Ovary (tissue), 10 donors: ENCODE measurements at places on chromosomes 7 and 10.

- DNase-seq = no peak
Observed at GRCh38 chr10:105188737-105189462, 547.8 kb downstream of the SORCS3 start.

- no peak for DNase-seq
Observed at GRCh38 chr10:99733366-99733765, 1.3 kb downstream of the CUTC start.

GRCh38 chr7:157664034-157664433, 327.2 kb downstream of the DNAJB6 start:
- DNase-seq = no peak

GRCh38 chr7:156017431-156017830, 205.2 kb upstream of the SHH start:
- no peak for DNase-seq

DNA sequence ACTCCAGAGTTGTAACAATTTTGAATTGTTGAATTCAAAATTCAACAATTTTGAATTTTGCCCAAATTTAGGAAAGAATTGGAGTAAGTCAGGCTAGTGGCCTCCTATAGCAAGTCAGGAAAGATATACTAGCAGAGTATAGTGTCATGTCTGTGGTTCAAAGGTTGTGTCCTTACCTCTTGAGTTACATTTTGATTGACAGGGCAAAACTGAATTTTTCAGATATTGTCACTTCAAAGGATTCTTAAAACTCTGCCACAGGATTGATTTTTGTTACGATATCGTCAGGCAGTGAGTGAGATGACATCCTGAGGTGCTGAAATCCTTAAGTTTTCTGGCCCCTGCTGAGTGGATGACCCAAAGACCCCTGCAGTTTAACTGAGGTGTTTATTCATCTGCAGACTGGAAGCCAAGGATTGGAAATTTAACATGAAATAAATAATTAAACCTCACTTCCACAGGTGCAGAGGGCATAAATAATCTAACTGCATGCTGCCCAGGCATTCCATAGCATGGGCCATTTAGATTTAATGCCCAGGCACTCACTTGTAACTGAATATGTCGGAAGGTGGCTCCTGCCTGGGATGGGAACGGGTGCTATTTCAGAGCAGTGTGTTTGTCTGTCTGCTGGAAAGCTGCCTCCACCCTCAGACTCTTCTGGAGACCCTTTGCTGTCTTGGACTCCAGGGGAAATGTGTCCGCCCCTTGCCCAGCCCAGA, 50.8 kb downstream of the RBM20 start:
- DNase-seq = no peak

DNA sequence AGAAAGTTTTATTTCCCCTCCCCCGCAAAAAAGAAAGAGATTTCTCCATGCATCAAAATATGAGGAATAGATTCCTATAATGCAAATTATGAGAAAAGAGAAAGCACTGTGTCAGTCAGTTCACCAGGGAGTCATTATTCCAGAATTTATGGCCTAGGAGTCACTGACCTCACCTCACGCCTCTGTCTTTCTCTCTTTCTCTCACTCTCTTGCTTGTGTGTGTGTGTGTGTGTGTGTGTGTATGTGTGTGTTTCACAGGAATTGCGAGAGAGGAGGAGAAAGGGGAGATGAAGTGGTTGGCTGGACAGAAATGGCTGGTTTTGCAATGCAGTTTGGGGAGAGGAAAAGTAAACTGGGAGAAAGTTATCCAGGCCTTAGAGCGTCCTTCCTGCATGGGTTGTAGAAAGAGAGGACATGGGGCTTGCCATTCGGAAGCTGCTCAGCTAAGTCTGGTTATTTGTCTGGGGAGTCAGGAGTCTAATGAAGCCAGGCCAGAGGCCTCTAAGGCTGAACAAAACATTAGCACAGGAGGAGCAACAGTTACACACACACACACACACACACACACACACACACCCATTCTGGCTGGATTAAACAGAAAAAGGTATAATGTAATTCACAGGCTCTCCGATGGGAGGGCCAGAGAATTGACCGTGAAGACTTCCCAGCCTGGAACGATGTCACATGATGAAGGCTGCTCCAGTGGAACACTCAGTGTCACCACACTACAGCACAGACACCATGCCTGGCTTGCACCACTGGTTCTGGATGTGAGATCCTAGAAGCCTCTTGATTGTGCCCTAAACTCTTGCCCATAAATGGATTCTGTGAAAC, 12.8 kb upstream of the FFAR4 start:
- DNase-seq = no peak

DNA sequence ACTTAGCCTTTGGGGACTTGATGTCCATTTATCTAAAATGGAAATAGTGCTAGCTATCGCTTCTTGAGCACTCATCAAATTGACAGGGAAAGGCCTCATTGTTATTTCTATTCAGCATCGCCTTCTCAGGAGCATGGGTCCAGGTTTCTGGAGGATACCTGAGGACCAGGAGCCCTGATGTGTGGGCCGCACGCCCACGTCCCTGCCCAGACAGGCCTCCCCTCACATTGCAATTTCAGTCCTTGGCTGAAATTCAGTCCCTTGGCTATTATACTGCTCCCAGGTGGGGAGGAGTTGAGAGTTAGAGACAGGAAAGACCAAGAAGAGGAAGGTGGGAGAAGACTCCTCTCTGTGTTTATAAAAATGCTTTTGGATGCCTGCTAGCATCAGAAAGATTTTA, 38.9 kb downstream of the GPRIN2 start:
- peak; percentile 19 for DNase-seq

GRCh38 chr7:137717811-137718271, 128.9 kb downstream of the DGKI start:
- DNase-seq = no peak

DNA sequence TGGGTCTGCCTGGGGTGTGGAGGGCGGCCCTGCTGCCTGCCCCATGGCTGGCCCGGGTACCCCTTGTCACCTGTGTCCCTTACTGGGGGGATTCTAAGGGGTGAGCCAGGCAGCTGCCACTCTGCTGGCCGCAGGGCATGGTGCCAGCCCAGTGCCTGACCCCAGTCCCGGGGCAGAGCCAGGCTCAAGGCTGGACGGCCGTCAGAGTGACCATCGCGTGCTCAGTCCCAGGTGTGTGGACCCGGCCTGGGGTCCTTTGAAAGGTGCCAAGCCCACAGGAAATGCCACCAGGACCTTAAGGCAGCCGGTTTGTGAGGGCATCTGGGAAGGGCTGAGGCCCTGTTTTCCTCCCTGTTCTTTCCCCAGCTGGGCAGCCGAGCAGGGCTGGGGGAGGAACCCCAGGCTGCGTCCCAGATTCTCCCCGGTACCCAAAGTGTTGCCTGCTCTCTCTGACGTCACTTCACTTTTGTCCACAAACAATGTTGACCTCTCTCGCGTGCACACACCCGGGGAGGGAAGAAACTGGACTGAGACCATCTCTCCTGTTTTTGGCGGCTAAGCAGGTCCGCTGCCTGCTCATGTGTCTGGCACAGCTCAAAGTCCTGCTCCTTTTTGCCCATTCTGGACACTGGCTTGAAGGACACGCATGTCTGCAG, 37.6 kb downstream of the PAPOLB start:
- peak; percentile 64 for DNase-seq

- peak; percentile 77 for DNase-seq
Observed at GRCh38 chr7:31027161-31027965, 24.7 kb upstream of the ADCYAP1R1 start.

DNA sequence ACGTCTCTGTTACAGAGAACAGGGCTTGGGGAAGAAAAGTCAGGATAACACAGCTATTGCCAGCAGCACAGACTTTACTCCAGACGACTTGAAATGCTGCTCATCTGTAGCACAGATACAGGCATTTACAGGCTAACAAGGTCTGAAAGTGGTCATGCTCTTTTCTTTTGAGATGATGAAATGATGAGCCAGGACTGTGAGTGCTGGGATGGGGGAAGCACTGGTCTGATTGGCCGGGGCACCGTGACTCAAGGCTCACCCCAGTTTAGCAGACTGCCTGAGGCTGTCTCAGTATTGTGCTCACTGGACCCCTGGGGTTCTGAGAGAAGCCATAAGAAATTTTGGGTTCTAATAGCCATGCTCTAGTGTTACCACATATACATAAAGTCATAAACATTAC, 12.4 kb downstream of the SMKR1 start:
- no peak for DNase-seq

DNA sequence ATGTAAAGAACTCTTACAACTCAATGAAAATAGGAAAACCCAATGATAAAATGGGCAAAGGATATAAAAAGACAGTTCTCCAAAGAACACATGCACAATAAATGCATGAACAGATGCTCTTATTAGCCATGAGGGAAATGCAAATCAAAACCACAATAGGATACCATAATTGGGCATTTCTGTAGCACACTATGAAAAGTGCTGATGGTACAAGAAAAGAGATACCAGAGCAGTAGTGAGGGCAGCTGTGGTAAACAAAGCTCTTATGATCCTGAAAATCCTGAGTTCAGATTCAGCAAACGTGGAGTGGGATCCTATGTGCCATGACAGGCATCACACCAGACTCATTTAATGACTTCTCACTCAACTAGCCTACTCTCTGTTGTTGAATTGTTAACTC, 96.7 kb upstream of the SLC25A13 start:
- DNase-seq = no peak

DNA sequence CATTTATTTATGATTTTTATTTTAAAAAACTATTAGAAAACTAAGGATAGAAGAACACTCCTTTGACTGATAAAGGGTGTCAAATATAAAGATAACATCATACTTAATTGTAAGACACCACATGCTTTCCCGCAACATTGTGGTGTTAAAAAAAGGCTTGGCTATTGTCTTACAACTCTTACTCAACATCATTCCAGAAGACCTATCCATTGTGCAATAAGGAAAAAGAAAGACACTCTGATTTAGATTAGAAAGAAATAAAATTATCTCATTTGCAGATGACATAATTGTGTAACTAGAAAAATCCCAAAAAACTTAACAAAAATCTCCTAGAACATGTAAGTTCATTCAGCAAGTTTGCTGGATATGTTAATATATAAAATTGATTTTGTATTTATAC, 296.7 kb upstream of the GNAI1 start:
- DNase-seq = no peak

DNA sequence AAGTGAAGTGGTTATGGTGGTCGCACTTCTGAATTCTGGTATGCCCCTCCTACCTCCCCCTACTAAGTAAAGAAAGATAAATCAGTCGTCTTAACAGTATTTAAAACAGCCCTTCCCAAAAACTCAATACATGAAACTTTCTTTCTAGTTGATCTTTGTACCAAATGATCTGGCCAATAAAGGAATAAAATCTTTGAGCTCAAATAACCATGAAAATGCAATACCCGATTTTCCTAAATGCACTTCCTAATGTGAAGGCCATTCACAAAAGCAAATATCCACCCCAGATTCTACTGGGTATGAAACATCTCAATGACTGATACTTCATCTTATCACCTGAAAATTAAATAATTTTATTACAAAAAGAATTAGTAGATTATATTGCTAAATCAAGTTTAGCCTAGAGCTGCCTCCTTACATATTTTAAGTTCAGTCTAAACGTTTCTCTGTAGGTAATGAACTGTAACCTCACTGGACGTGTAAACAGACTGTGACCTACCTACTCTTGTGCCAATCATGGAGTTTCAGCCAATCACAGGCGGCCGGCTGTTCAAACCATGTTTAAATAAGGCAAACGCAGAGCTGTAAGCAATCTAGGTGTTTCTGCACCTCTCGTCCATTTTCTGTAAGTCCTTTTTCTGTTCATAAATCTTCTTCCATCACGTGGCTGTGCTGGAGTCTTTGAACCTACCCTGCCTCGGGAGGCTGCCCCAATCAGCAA, 146.9 kb upstream of the AKR1E2 start:
- no peak for DNase-seq

GRCh38 chr10:83945982-83946718, 193.2 kb upstream of the GHITM start:
- no peak for DNase-seq

GRCh38 chr7:101890749-101891523, 73.5 kb downstream of the CUX1 start:
- DNase-seq = no peak
